Endothelial cell (in vitro differentiated cells): ENCODE measurements at places on chromosomes 1 and 21.

- peak; percentile 82 for DNase-seq
Observed at GRCh38 chr1:33349778-33350610, 29.1 kb upstream of the A3GALT2 start.

DNA sequence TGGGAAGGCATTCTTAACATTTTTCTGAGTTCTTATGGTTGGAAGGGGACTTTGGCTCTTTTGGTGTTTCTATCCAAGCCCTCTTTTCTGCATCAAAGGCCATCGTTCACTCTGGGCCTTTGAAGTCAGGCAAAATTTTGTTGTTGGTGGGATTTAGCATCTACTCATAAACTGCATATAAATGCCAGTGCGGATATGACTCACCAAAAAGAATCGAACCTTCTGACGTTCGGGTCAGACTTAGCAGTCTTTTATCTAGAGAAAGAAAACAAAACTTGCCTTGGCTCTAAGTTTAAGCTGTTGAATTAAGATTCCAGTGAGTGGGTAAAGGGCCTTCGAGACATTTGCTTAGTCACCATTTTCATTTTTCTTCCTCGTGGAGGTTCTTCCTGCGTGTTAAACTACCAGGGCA lies 51.4 kb downstream of the EVA1C start:
- DNase-seq, result no peak

- DNase-seq, result no peak
Observed at GRCh38 chr1:165052936-165053335, 303.6 kb downstream of the LMX1A start.

DNA sequence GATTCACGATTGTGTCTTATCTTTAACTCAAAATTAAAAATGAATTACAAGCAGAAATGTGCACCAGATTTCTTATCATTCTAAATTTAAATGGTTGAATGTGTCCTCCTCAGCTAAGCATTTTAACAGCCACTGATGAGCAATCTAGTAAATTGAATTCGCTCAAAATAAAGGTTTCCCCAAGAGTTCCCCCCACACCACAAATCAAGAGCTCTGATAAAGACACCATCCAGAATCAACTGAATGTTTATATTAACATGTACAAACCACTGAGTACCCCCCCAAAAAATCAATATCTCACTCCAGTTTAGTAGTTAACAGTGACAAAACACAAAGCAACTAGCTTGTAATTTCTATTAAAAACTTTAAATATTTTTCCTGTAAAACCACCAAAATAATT lies 1.9 kb downstream of the GPBP1L1 start:
- no peak for DNase-seq

GRCh38 chr21:33767236-33767635 lies 124.9 kb downstream of the ITSN1 start:
- no peak for DNase-seq

GRCh38 chr1:76613886-76614285 lies 253.4 kb upstream of the ST6GALNAC5 start:
- no peak for DNase-seq

- DNase-seq, result no peak
Observed at GRCh38 chr21:25387665-25388064, 219.6 kb downstream of the MRPL39 start.

GRCh38 chr1:247812637-247813036 lies 11.3 kb downstream of the OR14A16 start:
- no peak for DNase-seq

- DNase-seq, result no peak
Observed at GRCh38 chr1:56095696-56096665, 483.4 kb downstream of the PLPP3 start.

- DNase-seq, result no peak
Observed at GRCh38 chr21:44402323-44403105, 49.1 kb downstream of the TRPM2 start.

- DNase-seq, result no peak
Observed at GRCh38 chr1:223423641-223424233, 30.5 kb downstream of the CCDC185 start.

GRCh38 chr1:196877964-196878363 lies 9.9 kb upstream of the CFHR4 start:
- peak; percentile 41 for DNase-seq

GRCh38 chr1:85087659-85088407 lies 39.5 kb upstream of the MCOLN3 start:
- DNase-seq, result no peak

DNA sequence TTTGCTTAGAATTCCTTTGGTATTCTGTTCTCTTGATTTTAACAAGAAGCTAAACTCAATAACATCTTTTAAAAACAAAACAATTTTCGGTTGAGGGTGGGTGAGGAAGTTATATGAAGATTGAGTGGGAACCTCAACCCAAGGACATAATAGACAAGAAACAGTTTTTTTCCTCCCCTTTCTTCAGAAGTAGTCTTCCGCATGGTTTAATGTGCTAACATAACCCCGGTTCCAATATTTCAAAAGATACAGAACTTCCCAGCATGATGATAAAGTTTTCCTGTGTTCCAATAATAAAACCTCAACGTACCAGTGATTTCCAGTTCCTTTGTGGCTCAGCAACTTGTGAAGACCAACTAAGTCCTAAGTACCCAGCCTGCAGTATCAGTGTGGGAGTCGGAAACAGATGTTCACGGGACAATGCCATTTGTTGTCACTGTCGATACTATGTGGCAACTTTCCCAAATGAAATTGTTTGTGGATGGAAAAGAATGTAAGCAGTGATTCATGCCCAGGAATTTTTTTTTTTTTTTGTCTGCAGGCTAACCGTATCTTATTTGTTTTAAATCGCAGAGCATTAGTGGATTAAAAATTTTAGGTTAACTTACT lies 48.5 kb downstream of the NR5A2 start:
- peak; percentile 17 for DNase-seq

DNA sequence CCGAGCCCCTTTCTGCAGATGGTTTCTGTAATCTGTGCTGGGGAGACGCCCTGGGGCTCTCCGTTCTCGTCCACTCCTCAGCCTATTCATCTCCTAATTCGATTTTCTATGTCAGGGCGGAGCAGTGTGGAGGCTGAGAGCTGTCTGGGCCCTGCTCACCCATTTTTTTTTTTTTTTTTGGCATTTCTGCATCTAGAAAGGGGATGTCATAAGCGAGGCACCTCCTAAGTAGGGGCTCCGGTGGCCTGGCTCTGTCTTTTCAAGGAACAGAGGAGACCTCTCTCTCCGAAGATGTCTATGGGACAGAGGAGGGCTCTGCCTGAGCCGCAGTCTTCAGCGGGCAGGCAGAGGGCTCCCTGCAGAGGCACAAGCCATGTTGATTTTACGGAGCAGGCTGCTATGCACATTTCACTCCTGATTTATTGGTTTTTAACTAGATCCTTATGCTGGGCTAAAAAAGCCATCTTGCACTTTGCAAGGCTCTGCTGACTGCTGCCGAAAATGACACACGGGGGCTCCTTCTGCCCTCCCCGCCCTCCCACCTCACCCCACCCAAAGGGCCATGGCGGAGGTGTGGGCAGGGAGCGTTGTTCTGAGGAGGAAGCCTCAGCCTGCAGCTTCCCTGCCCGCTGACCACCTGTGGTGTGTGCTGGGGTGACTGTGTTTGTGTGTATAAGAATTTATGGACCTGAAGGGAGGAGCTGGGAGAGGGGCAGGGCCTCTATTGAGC lies 71.0 kb downstream of the FOXD2 start:
- DNase-seq, result no peak

- no peak for DNase-seq
Observed at GRCh38 chr1:209609041-209609790, 25.7 kb downstream of the CAMK1G start.

GRCh38 chr21:27372381-27372780 lies 405.5 kb upstream of the ADAMTS5 start:
- DNase-seq, result no peak

DNA sequence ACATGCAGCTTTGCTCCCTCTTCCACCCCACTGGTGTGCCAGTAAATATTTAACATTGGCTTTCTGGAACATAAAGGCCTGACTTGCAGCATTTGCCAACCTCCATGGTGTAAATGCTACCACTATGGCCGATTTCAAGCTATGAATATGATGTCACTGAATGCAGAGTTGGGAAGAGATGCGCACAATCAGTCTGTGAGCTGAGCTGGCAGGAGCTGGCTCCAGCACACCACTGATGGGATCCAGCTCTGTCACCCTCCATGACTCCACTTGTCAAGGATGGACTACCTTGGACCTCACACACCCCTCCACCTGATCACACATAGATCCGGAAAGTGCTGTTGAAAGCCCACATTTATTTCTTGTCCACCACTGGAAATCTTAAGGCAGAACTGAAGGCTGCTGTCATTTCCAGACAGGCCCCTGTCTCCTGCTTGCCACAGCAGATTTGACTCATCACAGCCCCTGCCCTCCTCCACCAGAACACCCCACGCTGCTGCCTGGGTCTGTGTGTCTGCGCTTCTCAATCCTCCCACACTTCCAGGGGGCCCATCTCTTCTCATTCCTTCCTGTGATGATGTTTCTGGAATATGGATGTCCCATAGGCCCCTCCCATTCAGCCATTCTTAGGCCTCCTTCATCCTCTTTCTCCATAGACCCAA lies 82.2 kb upstream of the BCAR3 start:
- DNase-seq, result no peak

DNA sequence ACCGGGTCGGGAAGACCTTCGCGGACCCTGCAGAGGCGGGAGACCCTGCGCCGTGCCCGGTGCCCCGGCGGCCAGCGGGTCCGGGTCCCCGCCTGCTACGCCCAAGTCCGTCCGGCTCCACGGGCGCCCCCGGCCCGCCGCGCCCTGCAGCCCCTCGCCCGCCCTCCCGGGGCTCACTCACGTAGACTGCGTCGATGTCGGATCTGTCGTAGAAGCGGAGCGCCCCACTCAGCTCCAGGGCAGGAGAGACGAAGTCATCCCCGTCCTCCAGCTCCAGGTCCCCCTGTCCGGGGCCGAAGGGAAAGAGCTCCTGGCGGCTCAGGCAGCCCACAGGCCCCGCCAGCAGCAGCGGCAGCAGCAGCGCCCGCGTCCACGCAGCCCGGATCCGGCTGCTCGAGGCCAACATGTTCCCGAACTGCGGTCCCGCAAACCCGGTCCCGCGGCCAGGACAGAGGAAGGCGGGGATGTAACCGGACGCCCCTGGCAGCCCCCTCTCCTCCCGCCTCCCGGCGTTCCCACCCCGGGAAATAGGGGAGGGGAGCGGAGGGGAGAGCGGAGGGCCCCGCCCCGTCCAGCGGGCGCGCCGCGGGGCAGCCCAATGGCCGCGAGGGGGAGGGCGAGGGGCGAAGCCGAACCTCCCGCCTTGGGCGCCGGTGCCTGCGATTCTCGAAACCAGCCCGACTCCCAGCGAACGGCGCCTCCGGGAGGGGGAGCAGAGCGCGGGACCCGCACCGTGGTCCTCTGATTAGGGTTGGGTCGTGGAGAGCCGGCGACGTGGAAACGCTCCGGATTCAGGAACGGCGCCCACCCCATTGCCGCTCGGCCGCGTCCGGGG lies at the start of gene NID1:
NID1 (minus strand) TSS at position 417 of the 835 bp plus-strand sequence; CDS start at position 406, 11 bp downstream.
- peak; percentile 72 for DNase-seq

- DNase-seq, result peak; percentile 79
Observed at GRCh38 chr1:33256471-33257206, at the start of gene ZNF362. TSS of gene ZNF362 (plus strand) at chr1:33256492. CDS start at chr1:33270575, 14,083 bp downstream.

DNA sequence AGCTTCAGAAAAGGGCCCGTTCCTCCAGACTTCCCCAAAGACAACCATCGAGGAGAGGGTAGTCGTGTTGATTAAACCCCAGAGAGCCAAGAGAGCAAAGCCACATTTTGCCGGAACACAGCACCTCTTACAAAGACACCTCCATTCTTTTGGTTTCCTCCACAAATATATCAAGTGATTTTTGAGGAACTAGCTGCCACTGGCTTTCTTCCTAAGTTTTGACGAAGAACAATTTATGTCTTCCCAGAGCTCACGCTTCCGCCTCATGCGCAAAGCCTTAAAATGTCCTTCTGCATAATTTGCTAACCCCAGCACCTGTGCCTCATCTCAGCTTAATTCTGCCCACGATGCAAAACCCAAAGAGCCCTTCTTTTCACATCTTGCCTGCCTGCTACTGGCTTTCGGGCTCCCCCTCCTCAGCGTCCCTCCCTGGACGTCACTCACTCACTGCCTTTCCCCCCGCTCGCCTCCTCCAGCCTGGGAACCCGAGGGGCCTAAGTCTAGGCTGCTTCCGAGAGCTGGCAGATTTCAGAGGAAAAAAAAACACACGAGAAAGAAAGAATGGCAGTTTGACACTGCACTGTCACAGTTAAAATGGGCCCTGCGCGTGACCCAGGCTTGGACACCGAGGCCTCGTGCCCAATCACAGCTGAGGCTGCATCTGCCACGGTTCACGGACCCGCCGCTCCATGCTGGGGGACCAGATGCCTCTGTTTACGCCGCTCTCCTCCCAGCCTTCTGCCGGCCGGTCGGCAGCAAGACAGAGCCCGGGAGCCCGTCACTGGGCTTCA lies 77.6 kb upstream of the IFNAR2 start:
- DNase-seq, result no peak

- no peak for DNase-seq
Observed at GRCh38 chr1:109261006-109261405, 11.7 kb downstream of the CELSR2 start.

- no peak for DNase-seq
Observed at GRCh38 chr1:81391125-81391828, 409.5 kb upstream of the ADGRL2 start.

DNA sequence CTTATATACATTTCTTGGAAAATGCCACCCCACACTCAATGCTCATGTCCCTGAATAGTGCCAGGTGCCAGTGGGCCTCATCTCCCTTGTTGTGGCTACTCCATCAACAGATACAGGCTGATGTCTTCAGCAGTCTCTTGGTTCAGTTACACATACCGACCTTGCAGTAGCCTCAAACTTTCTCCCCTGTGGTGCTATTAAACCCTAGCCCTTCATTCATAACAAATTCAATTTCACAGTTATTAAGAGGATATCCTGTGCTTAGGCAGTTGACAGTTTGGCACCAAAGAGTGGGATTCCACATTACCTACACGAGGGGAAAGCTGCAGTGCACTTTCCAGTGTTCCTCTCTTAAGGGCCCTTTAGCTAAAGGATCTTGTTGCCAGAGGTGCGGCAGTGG lies 35.9 kb upstream of the CAMK1G start:
- no peak for DNase-seq

- no peak for DNase-seq
Observed at GRCh38 chr1:207248544-207249198, 72.8 kb upstream of the CD55 start.

DNA sequence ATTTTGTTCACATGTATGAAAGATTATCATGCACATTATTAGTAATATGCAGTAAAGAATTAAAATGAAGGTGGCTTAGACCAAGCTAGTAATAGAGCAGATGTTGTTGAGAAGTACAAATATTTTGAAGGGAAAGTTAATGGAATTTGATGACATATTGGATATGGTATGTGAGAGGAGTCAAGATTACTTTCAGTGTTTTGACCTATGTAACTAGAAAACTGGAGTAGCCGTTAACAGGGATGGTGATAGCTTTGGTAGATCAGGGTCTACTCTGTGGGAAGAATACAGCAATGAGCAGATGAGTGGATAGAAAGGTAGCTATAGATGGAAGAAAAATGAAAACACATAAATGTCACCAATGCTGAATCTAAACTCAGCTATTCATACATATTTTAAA lies 163.2 kb upstream of the LRRC7 start:
- no peak for DNase-seq

DNA sequence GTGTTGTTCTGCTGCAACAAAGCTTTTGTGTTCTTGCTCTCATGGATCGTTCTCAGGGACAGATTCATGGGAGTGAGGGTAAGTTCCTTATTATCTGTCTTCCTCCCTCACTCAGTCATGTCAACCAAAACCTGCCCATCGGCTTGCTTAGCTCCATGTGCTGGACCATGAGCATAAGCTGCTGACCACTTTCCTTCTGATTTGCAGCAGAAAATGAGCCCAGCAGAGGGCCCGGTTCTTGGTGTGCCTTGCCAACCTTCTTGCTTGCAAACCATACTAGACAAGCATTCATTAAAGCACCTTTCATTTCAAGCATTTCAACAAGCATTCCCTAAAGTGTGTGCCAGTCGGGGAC lies 64.0 kb upstream of the COA6 start:
- DNase-seq, result no peak

- no peak for DNase-seq
Observed at GRCh38 chr21:43306391-43306790, 120.5 kb downstream of the SIK1 start.
